ENCODE measurements at places on chromosomes 6 and 20.

GRCh38 chr6:39208223-39208739 lies 21.0 kb downstream of the KCNK5 start:
- DNase-seq, result no peak

DNA sequence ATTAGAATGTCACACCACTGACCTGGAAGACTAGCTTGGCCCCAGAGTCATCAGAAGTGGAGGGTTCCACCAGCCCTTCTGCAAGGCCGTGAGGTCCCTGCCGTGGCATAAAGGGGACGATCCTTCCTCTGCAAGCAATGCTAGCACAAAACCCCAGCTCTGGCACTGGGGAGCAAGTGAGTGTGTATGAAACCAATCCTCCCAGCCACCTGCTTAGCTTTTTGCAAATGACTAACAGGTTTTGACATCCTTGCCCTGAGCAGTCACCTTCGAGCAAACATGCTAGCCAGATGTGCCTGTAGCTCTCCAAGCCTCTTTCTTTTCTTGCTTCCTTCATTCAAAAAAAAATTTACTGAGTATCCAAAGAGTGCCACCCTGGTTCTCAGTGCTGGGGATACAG lies 8.6 kb downstream of the SULF2 start:
- no peak for DNase-seq

- peak; percentile 85 for DNase-seq
These were observed 18.0 kb upstream of the CSNK2A1 start for GRCh38 chr20:561437-562231.

DNA sequence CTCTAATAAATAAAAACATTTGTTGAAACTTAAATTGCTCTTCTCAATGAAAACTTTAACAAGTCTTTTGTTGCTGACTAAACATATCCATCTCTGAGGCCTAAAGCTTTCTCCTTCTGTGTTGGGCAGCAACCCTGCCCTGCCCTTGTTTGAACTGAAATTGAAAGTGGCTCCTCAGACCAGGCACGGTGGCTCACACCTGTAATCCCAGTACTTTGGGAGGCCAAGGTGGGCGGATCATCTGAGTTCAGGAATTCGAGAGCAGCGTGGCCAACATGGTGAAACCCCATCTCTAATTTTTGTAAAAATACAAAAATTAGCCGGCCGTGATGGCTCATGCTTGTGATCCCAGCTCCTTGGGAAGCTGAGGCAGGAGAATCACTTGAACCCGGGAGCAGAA lies 29.2 kb upstream of the GNRH2 start:
- no peak for DNase-seq

GRCh38 chr20:48659858-48660257 lies 167.9 kb downstream of the PREX1 start:
- DNase-seq, result no peak

GRCh38 chr20:56815796-56816195 lies 186.7 kb downstream of the TFAP2C start:
- no peak for DNase-seq
